ENCODE measurements at places on chromosomes 2 and 18.

DNA sequence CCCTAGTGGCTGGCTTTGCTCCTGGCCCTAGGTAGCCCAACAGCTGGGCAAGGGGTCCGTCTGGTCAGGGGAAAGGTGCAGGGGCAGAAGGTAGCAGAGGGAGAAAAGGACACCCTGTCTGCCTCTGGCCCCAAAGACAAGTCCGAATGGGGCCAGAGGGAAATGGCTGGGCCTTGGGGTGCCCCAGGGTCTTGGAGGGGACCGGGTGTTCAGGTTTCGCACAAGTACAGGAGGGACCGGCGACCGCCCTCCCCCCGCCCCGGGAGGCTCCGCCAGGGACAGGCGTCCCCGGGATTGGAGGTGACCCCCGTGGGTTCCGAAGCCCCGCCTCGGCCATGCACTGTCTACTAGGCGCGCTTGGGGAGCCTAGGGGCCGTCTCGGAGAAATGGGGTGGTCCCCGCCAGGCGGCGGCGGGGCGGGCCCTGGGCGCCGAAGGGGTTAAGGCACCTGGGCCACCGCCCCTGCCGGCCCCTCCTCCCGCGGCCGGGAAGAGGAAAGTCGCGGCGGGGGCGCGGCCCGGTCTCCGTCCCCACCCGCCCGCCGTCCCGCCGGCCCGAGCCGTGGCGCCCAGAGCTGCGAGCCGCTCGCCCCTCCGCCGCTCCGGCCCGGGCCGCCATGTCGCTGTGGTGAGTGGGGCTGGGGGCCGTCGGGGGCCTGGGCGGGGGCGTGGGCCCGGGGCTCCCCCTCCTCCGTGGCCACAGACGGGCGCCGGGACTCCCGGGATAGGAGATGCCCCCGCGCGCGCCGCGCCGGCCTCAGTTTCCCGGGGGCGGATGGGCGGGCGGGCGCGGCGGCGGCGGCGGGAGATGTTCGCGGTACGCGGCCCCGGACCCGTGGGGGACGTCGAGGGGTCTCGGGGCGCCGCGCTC lies at the start of gene B3GNT7:
Gene B3GNT7, plus strand, starts transcription at position 523 of the 870 bp plus-strand sequence. Its CDS starts 94 bp downstream, at position 617.
- DNase-seq: no peak

GRCh38 chr2:130824492-130825061 lies 12.1 kb upstream of the ARHGEF4 start:
- DNase-seq: peak; percentile 26

- no peak for DNase-seq
Measured at GRCh38 chr2:70304498-70304897, 2.6 kb upstream of the FAM136A start.

- DNase-seq: no peak
Measured at GRCh38 chr2:211903961-211904360, 634.6 kb downstream of the ERBB4 start.

GRCh38 chr2:163703386-163703785 lies 32.4 kb downstream of the FIGN start:
- no peak for DNase-seq

GRCh38 chr2:241563981-241564595 lies 5.5 kb downstream of the BOK start:
- no peak for DNase-seq

DNA sequence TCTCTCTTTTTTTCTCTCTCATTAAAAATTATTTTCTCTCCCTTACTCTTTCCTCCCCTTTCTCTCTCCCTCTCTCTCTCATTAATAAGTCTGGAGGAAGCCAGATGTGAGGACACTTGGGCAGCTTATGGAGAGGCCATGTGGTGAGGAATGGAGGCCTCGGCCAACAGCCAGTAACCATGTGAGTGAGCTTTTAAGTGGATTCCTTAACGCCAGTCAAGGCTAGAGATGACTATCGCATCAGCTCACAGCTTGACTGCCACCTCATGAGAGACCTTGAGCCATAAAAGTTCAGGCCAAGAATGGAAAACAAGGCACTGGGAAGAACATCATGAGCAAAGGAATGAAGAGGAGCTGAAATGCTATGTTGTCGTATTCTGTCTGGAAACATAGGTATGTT lies 39.1 kb downstream of the ETAA1 start:
- no peak for DNase-seq

DNA sequence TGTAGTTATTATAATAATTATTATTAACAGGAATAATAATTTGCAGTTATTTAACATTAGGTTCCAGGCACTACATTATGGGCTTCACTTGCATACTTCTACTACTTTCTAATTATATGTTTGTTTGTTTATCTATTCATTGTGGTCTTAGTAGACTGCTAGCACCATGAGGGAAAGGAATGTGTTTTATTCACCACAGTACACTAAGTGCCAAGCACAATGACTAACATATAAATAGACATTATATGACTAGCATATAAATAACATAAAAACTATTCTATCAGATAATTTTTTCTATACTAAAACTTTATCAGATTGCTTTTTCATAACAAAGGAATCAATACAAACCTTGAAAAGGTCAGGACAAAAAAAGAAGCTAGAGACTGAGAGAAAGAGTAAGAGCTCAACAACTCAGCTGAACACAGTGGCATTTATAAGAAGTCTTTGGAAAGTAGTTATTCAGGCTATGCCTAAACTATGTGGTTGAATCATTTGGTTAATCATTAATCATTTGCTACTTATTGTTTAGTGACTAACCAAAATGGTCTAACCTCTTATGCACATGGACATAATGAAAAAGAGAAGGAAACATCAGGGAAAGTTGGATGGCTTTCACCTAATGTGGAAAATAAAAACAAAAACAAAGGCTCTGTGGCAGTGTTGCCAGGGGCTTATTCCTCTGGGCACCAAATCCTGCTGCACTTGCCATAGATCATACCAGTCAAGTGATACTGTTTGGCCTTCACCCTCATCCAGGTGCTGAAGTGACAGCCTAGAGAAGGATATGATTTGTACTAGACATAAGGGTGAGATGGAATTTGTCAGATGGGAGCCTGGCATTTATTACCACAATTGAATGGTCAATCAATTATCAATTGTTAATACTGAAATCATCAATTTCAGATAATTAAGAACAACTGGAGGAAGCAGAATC lies 174.9 kb downstream of the ETAA1 start:
- DNase-seq: no peak

GRCh38 chr2:68458981-68459380 lies 8.1 kb downstream of the FBXO48 start:
- DNase-seq: no peak

DNA sequence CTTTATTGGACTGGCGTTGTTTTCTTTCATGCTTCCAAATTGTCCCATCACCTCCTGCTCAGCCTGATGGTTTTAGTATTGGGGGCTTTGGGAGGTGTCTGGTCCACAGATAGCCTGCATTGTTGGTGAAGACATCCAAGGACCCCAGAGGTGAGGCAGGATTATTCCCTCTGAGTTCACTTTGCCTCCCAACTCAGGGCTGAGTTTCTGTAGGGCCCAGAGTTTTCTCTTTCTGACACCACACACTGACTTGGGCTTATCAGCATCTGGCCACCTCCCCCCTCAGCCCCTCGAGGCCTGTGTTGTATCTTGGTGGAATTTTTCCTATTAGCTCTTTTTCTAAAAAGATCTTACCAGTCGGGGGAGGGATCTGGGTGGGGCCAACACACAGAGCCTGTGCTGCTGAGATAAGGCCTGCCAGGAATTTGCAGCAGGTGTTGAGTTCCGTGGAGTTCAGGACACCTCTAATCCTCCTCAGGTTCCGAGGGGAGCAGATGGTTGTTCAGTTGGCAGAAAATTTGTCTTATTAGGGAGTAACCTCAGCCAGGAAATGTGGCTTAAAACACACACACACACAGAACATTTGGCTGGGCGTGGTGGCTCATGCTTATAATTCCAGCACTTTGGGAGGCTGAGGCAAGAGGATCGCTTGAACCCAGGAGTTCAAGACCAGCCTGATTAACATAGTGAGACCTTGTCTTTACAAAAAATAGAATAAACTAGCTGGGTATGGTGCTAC lies 7.3 kb downstream of the EMILIN2 start:
- no peak for DNase-seq

DNA sequence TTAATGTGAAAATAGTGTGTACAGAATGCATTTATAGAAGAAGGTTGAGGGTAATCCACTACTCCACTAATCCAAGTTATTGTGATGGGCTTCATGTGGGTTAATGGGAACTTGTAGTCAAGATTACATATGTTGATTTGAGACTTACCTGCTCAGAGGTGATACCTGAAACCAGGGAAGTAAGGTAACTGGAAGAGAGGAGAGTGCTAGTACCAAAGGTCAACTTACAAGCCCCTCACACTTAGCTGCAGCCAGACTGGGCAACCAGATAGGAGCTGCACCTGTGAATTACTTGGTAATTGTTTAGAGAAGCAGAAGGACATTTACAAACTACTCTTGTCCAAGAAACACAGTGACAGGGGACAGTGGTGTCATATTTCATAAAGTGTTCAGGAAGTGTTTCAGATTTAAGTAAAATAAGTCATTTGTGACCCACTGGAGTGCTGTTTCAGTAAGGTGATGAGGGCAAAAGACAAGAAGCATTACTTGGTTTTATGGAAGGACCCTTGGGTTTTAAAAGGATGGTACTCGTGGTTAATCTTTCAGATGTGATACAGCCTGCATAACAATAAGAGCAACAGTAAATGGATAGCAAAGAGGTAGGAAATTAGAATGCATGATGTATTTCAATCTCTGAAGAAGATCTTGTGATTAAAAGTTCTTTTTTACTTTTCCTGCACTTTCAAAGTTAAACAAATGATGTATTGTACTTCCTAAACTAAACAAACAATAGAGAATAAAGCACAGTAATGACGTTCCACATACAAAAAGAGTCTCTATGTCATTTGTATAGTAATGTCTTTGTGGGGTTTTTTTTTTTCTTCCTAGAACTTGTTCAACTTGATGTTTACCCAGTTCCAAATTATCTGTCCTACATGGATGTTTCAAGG lies 189.3 kb downstream of the PHLPP1 start:
- no peak for DNase-seq

DNA sequence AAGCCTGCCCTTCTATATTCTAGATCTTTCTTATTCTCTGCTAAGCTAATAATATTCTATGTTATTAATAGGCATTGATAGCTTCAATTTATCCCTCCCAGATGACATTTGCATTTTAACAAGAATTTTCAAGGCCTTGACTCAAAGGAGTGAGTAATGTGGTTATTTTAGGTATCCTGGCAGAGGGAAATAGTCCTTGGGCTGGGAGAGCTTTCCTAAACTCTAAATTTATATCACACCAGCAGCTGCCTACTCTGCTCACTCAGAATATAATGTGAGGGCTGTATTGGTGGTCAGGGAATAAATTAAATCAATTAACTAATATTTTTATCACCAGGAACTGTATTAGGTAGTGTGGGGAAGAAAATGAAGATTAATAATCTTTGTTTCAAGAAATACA lies 74.8 kb upstream of the ADAM23 start:
- DNase-seq: no peak

DNA sequence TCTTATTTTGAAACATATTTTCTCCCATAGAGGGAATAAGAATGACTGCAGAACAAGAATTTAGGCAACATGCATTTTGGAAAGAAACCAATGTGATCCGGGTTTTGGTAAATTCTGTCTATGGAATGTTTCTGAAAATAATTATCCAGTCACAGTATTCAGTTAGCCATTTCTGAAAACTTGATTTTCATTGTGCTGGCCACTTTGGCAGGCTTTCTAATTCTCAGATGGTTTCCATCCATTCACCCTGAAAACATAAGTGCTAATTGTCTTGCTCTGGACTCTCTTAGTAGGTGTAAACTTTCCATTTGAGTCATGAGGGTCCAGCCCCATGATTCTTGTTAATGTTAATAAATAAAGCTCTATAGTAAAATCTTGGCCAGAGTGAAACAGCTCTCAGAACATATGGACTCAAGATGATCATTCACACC lies 176.5 kb downstream of the RBM43 start:
- DNase-seq: no peak

- DNase-seq: no peak
Measured at GRCh38 chr2:127857265-127857808, 618 bp downstream of the POLR2D start.

DNA sequence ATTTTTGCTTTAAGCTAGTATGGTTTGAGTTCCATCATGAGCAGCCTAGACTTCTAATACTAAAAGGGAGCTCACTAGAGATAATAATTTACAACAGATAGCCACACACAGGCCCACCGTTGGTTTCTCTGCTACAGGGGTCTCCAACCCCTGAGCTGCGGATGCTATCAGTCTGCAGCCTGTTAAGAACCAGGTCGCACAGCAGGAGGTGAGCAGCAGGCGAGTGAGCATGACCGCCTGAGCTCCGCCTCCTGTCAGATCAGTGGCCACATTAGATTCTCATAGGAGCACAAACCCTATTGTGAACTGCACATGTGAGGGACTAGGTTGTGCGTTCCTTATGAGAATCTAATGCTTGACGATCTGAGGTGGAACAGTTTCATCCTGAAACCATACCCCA lies 150.6 kb downstream of the HRH4 start:
- no peak for DNase-seq

GRCh38 chr2:42047488-42048298 lies at the start of gene PKDCC:
TSS of gene PKDCC (plus strand) at chr2:42048021. CDS start at chr2:42048200, 179 bp downstream.
- DNase-seq: peak; percentile 5

DNA sequence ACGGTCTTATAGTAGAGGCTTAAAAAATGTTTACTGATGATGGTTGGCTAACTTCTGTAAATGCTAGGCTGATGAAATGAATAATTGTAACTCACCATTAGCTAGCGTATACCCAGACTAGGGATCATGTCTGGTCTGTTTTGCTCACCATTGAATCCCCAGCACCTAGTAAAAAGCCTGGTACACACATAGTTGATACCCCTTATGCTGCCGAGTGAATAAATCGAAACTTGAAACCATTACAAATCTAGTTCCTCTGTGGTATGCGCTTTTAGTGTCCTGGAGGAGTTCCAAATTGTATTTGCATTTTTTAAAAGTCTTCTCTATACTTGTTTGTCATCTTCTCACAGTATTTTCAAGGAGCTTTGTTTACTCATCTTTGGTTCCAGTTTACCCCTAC lies 1.3 kb downstream of the TAF1B start:
- DNase-seq: no peak

GRCh38 chr2:192161656-192162290 lies 33.0 kb downstream of the TMEFF2 start:
- no peak for DNase-seq

DNA sequence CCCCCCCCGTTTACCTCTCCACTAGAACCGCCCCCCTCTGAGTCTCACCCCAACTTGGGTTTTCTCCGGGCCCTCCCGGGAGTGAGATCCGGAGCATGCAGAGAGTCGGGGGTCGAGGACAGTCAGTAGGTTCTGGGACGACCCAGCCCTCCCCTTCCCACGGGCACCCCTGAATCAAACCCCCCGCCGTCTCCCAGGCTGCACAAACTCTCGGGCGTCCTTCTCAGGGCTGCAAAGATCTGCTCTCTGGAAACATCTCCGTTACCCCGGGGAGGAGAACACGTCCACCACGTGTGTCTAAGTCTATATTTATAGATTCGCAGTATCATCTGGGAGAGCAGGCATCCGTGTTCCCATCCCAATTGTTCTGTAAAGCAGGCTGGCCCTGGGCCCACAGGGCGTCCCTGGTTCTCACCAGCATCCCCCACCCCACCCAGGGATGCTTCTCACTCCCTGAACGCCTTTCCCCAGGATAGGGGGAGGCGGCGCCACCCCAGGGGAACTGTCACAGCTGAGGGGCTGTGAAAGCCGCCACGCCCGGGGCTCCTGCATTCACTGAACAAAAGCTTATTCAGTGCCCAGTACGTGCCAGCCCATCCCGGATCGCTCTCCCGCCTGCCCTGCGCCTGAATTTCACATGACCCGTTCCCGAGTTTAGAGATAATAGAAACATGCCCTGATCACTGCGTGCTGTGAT lies 765 bp upstream of the DIPK1C start:
- DNase-seq: no peak
